IPS-NIHi11 (cell line): ENCODE measurements at places on chromosomes 12 and 14.

GRCh38 chr14:31228533-31228932 is 20.9 kb upstream of the HECTD1 start:
- DNase-seq = no peak

DNA sequence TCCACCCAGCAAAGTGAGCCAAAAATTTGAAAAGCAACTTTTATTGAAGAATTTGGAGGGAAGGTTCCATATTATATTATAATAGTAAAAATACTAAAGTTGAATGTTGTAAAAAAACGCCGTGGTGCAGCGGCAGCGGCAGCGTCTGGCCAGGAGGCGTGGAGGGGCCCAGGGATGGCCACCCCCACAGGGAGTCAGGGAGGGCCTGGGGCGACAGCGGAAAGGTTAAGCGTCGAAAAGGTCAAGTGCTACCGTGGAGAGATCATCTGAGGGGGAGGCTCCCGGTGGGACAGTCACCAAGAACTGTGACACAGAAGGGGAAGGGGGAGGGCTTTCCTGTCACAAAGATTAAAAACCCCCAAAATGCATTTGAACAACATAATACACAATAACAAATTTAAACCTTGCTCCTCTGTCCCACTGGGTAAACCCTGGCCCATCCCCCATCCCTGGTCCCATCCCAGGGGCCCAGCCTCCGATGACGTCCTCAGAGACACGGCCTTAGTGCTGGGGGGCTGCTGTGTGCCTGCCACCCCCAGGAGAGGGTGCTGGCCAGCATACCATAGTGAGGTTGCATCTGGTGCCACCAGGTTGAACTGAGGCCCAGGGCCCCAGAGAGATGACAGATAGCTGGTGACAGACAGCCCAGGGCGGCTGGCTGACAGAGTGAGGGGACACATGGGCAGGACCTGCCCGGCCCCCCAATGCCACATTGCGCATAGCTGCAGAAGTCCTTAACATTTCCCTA is 16.6 kb downstream of the SIVA1 start:
- DNase-seq = no peak

- DNase-seq = no peak
Observed at GRCh38 chr12:30515351-30515750, 180.3 kb downstream of the IPO8 start.

- DNase-seq = no peak
Observed at GRCh38 chr14:95091581-95091980, 65.7 kb downstream of the DICER1 start.

GRCh38 chr14:105292826-105293711 is 7.7 kb downstream of the BRF1 start:
- no peak for DNase-seq

DNA sequence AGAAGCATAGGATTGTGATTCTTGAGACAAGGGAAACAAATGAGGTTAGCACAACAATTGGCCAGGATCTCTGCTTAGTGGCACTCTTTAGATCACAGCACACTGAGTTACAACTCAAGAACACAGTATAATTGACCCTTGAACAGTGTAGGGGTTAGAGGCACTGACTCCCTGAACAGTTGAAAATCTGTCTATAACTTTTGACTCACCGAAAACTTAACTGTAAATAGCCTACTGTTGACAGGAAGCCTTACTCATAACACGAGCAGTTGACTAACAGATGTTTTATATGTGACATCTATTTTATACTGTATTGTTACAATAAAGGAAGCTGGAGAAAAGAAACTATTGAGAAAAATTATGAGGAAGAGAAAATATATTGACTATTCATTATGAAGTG is 296.1 kb downstream of the RERGL start:
- no peak for DNase-seq

GRCh38 chr12:128137140-128137539 is 129.8 kb upstream of the TMEM132C start:
- DNase-seq = no peak
